Right renal pelvis (tissue), 4 donors: ENCODE measurements at places on chromosomes 16 and 17.

DNA sequence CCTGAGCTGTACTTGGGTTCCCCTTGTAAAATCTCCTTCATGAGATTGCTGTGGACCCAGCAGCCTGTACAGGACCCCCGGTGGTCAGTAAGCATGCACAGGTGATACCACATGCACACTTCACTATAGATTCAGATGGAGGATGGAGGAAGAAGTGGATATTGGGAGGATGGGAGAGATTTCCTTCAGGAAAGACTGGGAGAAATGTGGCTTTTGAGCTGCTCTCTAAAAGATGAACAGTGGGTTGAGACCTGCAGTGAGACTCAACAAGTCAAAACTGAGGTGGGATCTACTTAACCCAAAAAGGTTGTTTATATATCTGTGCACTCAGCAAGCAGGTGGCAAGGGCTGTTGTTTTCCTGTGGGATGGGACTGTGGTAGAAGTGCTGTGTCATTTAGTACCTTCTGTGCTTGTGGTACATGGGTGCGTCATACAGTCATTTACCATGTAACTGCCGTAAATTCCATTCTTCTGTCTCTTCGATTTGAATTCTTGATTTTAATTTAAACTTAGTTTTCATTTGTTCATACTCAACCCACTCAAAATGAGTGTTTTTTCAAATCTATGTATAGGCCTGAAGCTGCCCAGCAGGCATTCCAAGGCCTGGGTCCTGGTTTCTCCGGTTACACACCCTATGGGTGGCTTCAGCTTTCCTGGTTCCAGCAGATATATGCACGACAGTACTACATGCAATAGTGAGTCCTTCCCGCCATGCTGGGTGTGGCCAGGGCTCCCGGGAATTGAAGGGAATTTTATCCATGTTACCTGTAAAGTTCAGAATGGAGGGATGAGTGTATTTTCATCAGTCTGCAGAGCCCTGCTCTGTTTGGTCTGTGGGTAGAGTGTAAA lies 6.9 kb downstream of the HERPUD1 start:
- DNase-seq = no peak

- DNase-seq = no peak
Observed at GRCh38 chr17:42566215-42566882, 551 bp upstream of the MLX start.

GRCh38 chr17:64117981-64118979 lies 11.7 kb downstream of the ERN1 start:
- DNase-seq = no peak

- DNase-seq = no peak
Observed at GRCh38 chr17:45319239-45319703, 2.5 kb upstream of the MAP3K14 start.

DNA sequence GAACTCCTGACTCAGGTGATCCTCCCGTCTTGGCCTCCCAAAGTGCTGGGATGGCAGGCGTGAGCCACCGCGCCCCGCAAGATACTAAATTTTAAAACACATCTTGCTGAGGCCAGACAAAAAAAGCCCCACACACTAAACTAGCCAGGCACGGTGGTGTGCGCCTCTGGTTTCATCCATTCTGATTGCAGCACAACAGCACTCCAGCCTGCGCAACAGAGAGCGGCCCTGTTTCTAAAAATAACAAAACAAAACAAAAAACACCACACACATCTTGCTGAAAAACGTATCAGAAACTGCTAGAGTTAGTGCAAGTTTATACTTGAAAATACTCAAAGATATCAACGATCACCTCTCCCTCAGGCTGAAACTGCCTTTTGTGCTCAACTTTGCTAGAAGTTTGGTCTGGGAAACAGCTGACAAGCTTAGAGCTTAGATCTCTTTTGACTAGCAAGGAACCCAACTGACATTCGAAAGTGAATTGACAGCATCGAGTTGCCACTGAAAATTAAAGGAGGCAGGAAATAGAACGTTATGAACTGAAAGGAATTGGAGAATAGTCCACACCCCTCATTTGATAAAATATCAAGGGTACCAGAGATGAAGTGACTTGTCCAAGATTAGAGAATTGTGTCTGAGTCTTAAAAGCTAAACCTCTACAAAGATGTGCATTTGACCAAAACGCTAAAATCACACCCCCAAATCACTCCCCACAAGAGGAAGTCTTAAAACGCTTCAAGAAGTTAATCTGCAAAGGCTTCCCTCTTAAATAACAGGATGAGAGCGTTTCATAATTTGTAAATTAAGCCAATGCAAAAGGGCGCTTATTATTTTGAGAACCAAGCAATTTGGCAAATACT lies 908 bp downstream of the COG4 start:
- DNase-seq = no peak

- no peak for DNase-seq
Observed at GRCh38 chr16:21157632-21158031, 842 bp upstream of the LDAF1 start.

- no peak for DNase-seq
Observed at GRCh38 chr17:73593249-73593965, 50.8 kb downstream of the SDK2 start.

GRCh38 chr16:54718376-54718775 lies 212.3 kb upstream of the IRX5 start:
- DNase-seq = no peak

GRCh38 chr16:55003916-55004315 lies 73.3 kb downstream of the IRX5 start:
- DNase-seq = no peak

DNA sequence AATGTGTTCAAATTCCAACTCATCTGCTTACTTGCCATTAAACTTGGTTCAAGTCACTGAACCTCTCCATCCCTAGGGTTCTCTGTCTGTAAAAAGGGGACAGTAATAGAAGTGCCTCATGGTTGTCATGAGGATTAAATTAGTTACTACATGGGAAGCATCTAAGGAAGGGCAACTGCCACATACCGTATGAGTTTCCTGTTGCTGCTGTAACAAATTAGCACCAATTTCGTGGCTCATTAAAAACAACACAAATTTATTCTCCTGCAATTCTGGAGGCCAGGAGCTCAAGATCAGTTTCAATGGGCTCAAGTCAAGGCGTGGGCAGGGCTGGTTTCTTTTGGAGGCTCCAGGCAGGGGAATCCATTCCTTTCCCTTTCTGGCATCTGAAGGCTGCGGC lies 18.6 kb downstream of the CD300LF start:
- no peak for DNase-seq

DNA sequence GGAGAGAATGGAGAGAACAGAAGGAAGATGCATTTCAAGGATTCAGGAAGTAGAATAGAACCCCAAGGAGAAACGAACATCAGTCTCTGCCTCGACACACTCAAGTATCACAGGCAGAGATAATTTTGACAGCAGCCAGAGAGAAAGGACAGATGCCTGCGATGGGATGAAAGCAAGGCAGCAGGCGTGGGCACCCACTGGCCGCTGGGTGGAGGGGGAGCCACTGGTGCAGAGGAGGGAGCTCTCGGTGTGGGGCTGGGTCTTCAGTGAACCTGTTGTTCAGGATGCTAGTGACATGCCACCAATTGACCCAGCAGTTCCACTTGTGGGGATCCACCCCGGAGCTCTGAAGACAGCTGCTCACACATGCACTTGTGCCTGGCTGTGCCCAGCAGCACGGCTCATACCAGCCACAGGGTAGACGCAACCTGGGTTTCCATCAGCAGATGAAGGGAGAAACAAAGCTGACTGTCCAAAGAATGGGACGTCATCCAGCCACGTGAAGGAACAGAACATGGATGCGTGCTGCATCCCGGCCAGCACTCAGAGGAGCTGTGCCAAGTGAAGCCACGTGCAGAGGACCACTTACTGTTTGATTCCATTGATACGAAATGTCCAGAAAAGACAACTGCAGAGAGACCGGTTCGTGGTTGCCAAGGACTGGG lies 127.0 kb downstream of the BANP start:
- DNase-seq = no peak

DNA sequence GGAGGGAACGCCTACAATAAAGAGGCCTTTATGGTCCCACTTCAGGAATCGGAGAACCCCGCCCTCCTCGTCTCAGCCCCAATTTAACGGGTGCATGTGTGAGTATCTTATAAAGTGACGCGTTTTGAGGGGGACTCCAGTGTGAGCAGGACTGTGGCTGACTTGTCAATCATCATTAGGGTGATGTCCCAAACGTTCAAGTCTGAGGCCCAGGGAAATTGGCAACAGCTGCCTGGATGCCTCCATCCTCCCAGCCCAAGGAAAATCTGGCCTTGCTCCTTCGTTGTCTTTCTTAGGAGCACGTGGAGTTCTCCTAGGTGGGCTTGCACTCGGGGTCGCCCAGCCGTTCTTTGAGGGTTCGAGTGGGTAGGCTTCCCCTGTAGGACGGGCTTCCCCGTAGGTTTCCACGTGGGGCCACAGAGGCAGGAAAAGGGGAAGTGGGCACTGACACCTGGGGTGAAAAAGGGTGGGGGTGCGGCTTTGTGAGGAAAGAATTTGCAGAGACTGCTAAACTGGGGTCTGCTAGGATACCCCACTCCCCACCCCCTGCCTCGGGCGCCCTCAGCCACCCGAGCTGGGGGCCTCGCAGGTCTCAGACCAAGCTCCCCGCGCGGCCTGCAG lies 561 bp upstream of the HERPUD1 start:
- no peak for DNase-seq

DNA sequence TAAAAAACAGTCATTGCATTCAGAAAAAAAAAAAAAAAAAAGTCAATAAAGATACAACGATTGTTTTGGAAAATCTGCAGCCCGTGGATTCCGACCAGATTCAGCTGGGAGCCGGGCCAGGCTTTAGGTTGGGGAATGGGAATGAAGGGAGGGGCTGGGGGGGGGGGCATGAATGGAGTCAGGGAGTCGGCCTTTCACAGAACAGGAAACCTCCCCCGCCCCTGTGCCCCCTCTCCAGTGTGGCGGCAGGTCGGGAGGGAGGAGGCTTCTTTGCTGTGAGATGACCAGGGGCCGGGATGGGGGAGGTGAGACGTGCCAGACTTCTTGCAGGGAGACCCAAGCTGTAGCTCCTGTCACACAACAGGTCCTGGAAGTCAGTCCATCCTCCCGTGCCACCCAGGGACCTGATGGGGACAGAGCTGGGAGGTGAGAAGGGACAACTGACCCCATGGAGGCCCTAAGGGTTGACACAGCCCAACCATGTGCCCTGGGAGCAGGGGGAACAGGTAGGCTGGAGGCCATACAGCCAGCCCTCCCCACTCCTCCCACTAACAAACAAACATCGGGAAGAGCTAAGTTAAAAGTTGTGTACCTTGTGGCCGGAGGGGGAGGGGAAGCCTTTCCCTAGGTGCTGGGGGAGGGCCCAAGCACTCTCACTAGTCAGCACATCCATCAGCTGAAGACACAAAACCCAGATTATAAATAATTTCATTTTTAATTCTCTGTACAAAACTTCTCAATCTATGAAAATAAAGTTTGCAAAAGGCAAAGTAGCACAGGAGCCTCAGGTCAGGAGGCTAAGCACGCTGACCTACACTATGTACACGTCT lies 25.2 kb downstream of the SREBF1 start:
- no peak for DNase-seq
